ENCODE measurements at places on chromosomes 5 and 9. TPM values are rescaled to one million over a fixed set of nuclear protein-coding genes. Genes with fewer than 3 reads are reported as not detected.

CAMK4 gene
- 0.75 TPM for total RNA-seq

ACTBL2 gene
- 1.5 TPM for total RNA-seq

FCN1 gene
- not detected for total RNA-seq

MLANA gene
- not detected for total RNA-seq

PTGR1 gene
- 52.2 TPM for total RNA-seq

CA9 gene
- 0.27 TPM for total RNA-seq

DAP gene
- 77.7 TPM for total RNA-seq

ENC1 gene
- total RNA-seq, result 72.5 TPM

IFNA21 gene
- total RNA-seq, result not detected

SLF1 gene
- total RNA-seq, result 2.7 TPM

SPATA31E1 gene
- total RNA-seq, result not detected

DBH gene
- not detected for total RNA-seq

ANKRD20A1 gene
- total RNA-seq, result 0.08 TPM

FIBCD1 gene
- total RNA-seq, result 2.3 TPM

PCDHGA4 gene
- total RNA-seq, result 3.6 TPM

- DNase-seq, result no peak
These were observed 25.9 kb upstream of the AP3B1 start for GRCh38 chr5:78320401-78320800.

DNA sequence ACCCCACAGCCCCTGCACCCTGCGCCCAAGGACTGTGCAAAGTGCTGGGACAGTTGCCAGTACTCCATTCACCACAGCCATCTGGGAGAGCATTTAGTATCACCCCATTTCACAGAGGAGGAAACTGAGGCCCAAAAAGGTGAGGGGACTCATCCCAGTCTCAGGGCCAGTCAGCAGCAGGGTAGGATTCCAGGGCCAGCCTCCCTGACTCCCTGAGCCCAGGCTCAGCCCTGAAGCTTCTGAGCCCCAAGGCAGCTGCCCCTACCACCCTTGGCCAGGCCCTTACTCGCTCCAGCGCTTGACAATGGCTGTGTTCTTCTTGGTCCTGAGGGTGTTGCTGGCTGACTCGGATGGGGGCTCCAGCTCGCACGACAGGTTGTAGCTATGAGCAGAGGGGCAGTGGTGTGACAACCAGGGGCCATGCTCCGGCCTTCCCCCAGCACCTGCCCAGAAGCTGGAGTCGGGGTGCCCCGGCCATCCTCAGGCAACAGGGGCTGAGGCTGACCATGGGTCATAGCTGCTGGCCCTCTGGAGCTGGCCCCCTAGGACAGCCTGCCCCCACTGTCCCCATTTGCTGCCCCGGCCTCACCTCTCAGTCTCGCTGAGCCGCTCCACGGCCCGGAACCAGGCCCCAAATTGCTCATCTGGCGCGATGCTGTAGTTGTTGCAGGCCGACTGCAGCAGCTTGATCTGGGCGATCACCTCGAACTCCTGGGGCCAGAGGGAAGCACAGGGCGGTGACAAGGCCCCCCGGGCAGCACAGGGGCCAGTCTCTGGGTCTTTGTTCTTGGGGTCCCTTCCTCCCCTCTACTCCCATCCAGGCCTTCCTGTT lies 18.6 kb downstream of the RALGDS start:
- DNase-seq, result no peak

- no peak for DNase-seq
These were observed 26.8 kb upstream of the NUDT12 start for GRCh38 chr5:103589357-103589756.

DNA sequence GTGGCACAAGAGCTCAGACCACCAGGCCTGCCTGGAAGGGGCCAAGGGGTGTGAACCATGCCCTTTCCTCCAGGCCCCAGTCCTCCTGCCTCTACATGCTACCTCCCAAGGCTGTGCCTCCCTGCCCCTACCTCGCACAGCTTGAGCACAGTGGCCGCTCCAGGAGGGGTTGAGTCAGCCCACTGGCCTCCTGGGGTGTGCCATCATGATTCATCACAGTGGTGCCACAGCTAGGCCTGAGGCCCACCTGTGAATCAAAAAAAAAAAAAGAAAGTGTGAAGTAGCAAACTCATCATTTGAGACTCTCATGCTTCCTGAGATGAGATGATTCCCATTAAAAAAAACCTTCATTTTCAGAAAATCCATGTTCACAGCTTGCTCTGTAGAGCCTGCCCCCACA lies 240.5 kb downstream of the HSPA4 start:
- DNase-seq, result peak; percentile 53

DNA sequence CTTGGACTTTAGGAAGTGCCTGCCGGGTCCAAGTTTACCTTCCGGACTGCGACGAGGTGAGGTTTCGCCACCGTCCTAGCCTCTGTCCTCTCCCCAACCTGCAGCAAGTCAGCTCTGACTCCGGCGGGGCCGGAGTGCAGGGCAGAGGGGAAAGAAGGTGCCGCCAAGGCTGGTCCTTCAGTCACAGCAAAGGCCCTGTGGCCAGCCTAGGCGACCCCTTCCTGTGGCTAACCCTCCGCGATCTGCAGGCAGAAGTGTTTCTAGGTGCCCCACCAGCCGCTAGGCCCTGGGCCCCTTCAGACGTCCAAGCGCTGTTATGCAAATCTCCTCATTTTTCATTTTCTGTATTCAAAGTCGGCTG lies 11.1 kb upstream of the NKX2-5 start:
- DNase-seq, result no peak

DNA sequence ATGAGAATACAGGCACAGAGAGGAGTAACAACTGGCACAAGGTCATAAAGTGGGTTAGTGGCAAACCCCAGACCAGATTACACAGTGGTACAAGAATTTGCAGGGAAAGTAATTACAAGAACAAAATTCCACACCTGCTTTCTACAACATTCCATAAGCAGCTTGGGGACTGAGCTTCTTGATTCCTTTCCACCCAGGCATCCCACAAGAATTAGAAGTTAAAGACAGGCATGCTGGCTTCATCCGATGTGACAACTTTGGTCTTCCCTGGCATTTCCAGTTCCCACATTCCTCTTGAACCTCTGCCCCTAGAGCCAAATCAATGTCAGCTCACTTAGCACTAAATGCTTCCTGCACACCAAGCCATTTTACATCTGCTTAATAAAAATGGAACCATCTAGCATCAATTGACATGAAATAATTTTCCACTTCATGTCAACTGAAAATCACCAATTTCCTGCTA lies 435.8 kb upstream of the PAPPA start:
- DNase-seq, result peak; percentile 74

DNA sequence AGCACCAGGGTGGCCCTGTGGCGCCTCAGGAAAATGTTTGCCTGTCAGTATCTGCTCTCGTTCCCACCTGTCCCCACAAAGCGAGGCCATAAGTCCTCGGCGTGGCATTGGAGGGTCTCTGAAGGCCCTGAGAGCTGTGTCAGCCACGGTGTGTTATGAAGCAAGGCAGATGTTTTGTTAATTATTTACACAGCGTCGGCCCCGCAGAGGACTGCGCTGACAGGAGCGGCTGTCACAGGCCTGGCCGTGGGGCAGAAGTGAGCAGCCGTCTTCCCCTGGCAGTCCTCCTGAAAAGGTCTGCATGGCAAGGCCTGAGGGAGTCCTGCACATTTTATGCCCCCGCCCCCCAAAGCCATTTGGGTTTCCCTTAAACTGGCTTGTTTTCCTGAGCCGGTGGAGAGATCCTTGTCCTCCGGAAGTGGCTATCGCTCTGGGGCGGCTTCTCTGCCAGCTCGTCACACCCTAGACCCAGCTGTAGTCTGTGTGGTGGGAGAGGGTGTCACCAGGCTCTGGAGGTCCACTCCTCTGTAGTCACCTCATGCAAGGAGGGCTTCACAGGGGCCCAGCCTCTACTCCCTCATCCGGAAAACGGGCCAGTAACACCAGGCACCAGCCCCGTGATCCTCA lies 6.2 kb downstream of the NEK6 start:
- DNase-seq, result no peak

GRCh38 chr5:138463419-138464007 lies 1.8 kb upstream of the EGR1 start:
- no peak for DNase-seq

GRCh38 chr5:112649882-112650281 lies 87.8 kb upstream of the APC start:
- DNase-seq, result no peak

GRCh38 chr9:126956917-126957686 lies 42.5 kb downstream of the RALGPS1 start:
- no peak for DNase-seq

DNA sequence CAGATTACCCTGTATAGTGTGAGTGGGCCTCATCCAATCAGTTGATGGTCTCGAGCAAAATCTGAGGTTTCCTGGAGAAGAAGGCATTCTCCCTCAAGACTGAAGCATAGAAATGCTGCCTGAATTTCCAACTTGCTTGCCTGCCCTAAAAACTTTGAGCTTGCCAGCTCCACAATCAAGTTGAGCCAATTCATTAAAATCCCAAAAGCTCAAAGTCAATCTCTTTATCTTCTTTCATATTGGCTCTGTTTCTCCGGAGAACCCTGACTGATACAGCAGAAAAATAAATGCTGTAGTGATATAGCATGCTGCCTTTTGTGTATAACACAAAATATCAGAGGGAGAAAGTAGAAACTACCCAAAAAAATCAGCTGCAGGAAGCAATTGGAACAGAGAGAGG lies 72.5 kb upstream of the NMUR2 start:
- DNase-seq, result no peak

DNA sequence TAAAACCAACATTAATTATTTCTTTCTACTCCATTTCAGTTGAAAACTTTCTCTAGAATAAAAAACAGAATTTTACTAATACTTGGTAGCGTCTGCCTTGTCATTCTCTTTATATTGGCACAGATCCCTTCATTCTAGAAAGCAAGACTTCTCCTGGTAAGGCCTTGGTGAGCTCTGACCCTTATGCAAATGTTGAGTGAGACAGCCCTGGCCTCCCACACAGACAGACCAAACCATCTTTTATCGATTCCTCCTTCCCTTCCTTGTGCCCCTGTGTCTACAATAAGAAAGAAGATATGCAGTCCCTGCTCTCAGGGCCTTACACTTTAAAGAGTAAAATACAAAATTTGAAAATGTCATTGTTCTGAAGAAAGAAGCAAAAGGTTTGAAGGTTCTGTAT lies 262.2 kb downstream of the EFNA5 start:
- no peak for DNase-seq

- DNase-seq, result no peak
These were observed 10.4 kb downstream of the NR6A1 start for GRCh38 chr9:124760719-124761118.

GRCh38 chr5:146213210-146213826 lies 9.9 kb downstream of the RBM27 start:
- no peak for DNase-seq

GRCh38 chr9:70113403-70114022 lies 69.9 kb downstream of the MAMDC2 start:
- DNase-seq, result no peak

DNA sequence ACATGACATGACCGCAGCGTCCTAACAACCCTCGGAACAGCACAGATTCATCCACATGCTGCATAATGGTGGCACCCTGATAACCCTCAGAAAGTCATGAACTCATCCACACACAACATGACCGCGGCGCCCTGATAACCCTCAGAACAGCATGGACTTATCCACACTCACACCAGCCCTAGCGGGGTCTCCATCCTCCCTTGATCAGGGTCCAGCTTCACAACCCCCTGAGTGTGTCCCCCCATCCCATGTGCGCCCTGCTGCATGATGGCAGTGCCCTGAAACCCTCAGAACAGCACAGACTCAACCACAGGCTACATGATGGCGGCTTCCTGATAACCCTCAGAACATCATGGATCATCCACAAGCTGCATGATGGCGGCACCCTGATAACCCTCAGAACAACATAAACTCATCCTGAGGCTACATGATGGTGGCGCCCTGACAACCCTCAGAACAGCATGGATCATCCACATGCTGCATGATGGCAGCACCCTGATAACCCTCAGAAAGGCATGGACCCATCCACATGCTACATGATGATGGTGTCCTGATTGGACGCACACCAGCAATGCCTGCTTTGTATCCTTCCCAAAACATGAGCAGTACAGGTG lies 28.3 kb downstream of the SLC6A3 start:
- DNase-seq, result no peak

GRCh38 chr9:83957248-83957513 lies 22.8 kb downstream of the HNRNPK start:
- no peak for DNase-seq

GRCh38 chr9:16413509-16414016 lies 456.9 kb downstream of the BNC2 start:
- peak; percentile 49 for DNase-seq

DNA sequence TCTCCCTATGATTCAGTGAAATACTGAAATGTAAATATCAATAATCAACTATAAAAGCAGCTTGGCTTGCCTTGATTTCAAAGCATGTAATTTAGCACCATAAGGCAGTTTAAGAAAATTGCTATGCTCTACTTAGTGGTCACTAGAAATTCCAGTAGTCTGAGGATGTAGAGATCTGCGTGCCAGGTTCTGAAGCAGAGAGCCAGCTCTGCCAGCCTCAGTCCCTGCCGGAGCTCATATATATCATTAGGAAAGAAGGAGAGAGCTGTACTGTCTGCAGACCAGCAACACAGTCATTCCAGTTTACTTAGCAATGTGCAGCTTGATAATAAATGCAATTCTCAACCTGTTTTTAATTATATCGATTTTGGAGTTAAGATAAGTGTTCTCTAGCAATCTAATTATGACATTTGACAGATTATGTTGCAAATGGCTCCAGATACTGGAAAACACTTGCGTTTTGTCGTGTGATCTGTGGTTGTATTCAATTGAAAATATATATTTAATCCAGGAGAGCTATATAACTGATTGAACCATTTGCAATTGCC lies 540.5 kb downstream of the CTNND2 start:
- DNase-seq, result no peak

- no peak for DNase-seq
These were observed 115.7 kb downstream of the WNK2 start for GRCh38 chr9:93299418-93300174.

DNA sequence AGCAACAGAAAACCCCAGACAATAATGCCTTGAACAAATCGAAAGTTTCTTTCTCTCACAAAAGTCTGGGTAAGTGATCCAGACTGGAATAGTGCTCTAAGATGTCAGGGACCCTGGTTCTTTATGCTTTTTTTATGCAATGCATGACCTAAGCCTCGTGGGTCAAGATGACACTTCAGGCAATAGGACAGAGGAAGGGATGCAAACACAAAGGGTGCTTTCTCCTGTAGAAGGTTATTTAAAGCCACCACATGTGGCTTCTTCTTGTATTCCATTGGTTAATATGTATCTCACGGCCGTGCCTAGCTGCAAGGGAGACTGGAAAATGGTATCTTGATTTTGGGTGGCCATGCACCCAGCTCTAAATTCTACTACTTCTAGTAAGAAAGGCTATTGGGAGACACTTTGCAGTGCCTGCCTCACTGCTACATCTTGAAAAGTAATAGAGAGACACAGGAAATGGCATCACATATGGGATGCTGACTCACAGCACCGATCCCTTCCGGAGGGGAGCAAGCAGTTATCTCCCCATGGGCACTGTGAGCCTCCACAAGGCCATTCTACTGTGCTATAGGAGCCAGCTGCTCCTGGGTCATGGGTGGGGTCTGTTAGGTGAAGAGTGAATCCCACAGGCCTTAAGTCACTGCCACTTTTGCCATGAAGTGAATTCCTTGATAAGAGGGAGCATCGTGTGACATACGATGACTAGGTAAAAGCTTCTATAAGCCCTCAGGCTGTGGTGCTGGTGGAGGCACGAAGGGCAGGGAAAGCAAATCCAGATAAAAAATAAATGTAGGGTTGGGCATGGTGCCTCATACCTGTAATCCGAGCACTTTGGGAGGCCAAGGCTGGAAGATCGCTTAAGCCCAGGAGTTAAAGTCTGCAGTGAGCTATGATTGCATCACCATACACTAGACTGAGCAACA lies 32.5 kb upstream of the RAB14 start:
- no peak for DNase-seq

GRCh38 chr5:163619951-163620350 lies 114.5 kb downstream of the MAT2B start:
- DNase-seq, result no peak
